Testis (tissue), 5 donors: ENCODE measurements at places on chromosomes 16 and 17. TPM values are rescaled to one million over a fixed set of nuclear protein-coding genes. Genes with fewer than 3 reads are reported as not detected.

SLC16A11 gene
- polyA plus RNA-seq: 3.0 TPM

DNA sequence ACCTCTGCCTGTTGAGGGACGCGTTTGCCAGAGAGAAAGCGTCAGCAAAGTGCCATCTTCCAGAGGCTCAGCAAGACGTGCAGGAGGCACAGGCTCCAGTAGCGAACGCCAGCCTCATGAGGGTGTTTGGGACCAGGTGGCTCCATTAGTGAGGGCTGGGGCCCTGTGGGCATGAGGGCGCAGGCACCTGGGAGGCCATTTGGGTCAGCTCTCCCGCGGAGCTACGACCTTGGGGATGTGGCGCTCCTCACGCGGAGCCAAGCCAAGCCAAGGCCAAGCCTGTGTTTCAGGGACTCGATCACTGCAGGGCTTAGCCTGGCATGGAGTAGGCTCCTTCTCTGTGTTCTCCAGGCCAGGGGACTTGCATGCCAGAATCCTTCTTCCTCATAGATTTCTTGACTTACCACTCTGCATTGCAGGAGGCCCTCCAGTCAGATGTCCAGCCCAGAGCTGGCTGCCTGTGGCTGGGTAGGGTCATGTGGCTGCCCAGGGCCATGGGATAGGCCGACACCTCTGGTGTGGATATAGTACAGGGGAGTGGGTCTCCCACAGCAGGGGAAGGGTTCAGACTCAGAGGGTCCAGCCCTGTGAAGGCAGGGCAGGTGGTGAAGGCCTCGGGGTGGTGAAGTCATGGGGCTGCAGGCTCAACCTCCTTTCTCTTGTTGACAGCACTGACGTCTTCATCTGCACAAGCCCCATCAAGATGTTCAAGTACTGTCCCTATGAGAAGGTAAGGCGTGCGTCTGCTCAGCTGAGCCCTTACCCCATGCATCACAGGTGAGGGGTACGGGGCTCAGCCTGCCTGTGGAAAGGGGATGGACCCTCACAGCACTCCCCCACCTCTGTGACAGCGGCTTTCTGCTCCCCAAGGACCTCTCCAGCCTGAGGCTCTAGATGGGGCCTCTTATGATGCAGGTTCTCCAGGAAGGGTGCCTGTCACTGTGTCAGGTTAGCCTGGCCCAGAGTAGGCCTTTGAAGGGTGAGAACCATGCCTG lies 19.6 kb downstream of the NT5M start:
- no peaks in the 10 kb centered on the region for H3K36me3 ChIP-seq
- no peaks in the 10 kb centered on the region for H3K27me3 ChIP-seq
- no peak overlapping the region for H3K4me3 ChIP-seq
- no peak for DNase-seq

- H3K27ac ChIP-seq: no peak overlapping the region
- H3K27me3 ChIP-seq: no peaks in the 10 kb centered on the region
- peaks cover 5% of the 10 kb centered on the region for H3K4me1 ChIP-seq
- DNase-seq: no peak
- no peak overlapping the region for H3K4me3 ChIP-seq
Measured at GRCh38 chr17:3866276-3866675, 20.2 kb upstream of the NCBP3 start.

DNA sequence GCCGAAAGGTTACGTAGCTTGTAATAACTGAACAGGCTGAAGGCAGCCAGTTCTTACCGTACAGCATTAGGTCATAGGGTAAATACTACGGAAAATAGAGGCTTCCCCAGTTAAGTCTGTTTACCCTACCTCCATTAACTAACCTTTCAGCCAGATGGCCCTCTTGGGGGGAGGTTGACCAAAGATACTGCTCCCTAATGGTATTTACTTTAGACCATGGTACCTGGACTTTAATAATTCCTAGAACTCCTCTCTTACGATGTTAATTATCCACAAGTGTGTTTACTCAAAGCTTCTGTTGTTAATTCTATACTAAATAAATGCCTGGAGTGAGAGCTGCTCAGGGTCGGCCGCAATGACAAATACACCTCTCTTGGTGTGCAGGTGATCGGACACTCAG lies 9.8 kb upstream of the ADAT1 start:
- no peaks in the 10 kb centered on the region for H3K4me1 ChIP-seq
- DNase-seq: no peak
- no peaks in the 10 kb centered on the region for H3K27me3 ChIP-seq
- no peak overlapping the region for H3K27ac ChIP-seq
- H3K4me3 ChIP-seq: no peak overlapping the region
- no peaks in the 10 kb centered on the region for H3K36me3 ChIP-seq

DNA sequence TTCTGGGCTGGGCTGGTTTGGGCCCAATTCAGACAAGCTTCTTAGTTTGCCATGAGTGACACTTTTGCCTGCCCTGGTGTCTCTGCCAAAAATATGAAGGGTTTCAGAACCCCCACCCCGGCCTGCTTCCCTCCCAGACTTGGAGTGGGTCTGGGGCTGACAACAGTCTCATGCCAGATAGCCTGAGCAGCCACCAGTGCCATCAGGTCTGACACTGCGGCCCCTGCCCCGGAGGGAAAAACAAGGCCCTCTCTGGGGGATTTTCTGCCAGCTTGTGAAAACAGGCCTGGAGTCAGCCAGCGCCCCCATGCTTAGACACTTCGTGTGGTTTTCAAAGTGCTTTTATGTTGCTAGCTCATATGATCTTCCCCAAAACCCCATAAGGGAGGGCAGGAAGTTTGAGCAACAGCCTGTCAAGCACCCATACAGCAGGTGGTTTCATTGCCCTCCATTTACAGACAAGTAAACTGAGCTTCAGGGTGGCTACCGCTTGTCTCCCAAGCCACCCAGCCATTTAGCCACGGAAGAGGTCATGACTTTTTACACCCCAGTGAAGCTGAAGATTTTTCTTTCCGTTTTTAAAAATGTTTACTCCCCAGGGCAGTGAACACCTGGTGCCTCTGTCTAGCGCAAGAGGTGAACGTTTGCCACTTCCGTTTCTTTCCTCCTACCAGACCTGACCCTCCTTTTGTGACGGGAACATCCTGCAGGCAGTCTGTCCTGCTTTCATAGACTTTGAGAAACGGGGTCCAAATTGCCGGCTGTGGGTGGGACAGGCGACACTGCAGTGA lies 300.6 kb downstream of the SEC14L1 start:
- no peak for DNase-seq
- H3K4me1 ChIP-seq: peaks cover 71% of the 10 kb centered on the region
- H3K27ac ChIP-seq: peak overlapping the region; percentile 30
- no peaks in the 10 kb centered on the region for H3K27me3 ChIP-seq
- H3K36me3 ChIP-seq: no peaks in the 10 kb centered on the region

GRCh38 chr16:17412221-17412620 lies 58.5 kb downstream of the XYLT1 start:
- H3K27me3 ChIP-seq: no peaks in the 10 kb centered on the region
- peaks cover 13% of the 10 kb centered on the region for H3K4me1 ChIP-seq
- no peak overlapping the region for H3K4me3 ChIP-seq
- no peaks in the 10 kb centered on the region for H3K36me3 ChIP-seq

DNA sequence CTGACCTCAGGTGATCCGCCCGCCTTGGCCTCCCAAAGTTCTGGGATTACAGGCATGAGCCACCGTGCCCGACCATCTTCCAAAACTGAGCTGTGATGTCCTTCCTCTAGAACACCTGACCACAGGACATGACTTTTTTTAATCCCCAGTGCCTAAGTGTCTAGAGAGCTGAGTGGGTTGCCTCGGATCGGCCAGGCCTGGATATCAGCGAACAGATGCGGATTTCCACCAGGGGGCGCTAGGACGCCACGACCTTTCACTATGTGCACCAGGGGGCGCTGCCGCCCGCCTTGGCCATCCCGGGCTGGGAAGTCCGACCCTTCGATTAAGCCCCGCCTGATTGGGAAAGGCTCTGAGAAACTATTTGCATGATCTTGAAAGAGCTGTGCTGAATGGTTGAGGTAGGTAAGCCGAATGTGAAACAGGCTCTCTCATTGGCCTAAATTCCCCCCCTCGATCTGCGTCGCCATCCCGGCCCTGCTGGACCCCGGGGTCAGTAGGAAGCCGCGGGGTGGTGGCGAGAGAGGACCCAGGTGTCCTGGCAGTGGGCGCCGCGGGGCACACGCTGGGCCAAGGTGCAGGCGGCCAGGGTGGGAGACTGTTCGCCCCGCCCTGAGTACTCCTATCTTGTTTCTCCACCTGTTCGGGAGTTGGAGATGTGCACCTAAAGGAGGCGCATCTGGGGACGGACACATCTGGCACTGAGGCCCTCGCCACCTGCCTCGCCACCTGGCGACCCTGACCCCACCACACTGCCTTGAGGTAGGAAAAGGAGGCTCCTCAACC lies at the start of gene ACBD4:
TSS of gene ACBD4 (plus strand) at position 496 of the 786 bp plus-strand sequence. CDS start 458 bp downstream, outside the sequence.
- DNase-seq: peak; percentile 98
- H3K27ac ChIP-seq: peak within 1 kb of the TSS; percentile 14
- peak within 1 kb of the TSS; percentile 44 for H3K4me3 ChIP-seq
- H3K36me3 ChIP-seq: no peaks in the 10 kb centered on the region
- peaks cover 21% of the 10 kb centered on the region for H3K4me1 ChIP-seq

- H3K4me1 ChIP-seq: peaks cover 42% of the 10 kb centered on the region
- peak; percentile 99 for DNase-seq
- H3K36me3 ChIP-seq: no peaks in the 10 kb centered on the region
- peak overlapping the region; percentile 99 for H3K4me3 ChIP-seq
- peak overlapping the region; percentile 99 for H3K27ac ChIP-seq
Measured at GRCh38 chr17:8153957-8154607, 1.9 kb upstream of the PER1 start.

DNA sequence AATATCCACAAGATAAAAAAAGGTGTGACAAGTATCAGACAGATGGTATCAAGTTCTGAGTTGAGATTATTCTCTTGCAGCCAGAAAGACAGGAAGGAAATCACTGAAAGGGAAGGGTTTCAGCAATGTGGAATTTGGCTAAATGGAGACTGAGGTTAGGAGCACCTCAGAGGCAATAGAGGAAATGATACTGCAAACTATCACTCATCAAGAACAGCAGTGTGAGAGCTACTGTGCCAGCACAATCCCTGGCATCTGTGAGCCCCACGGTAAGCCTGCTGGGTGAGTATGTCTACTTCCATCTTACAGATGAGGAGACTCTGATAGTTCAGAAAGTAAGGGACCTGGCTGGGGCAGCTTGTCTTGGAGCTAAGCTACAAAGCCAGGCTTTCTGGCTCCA lies 162.0 kb downstream of the SALL1 start:
- no peak overlapping the region for H3K4me3 ChIP-seq
- no peaks in the 10 kb centered on the region for H3K27me3 ChIP-seq
- no peak overlapping the region for H3K27ac ChIP-seq
- H3K4me1 ChIP-seq: no peaks in the 10 kb centered on the region

GRCh38 chr16:81600275-81600674 lies 155.7 kb downstream of the CMIP start:
- no peak overlapping the region for H3K4me3 ChIP-seq
- DNase-seq: no peak
- no peaks in the 10 kb centered on the region for H3K27me3 ChIP-seq
- H3K27ac ChIP-seq: no peak overlapping the region
- no peaks in the 10 kb centered on the region for H3K36me3 ChIP-seq

GRCh38 chr17:27322690-27323508 lies 29.0 kb downstream of the WSB1 start:
- no peak overlapping the region for H3K27ac ChIP-seq
- H3K36me3 ChIP-seq: no peaks in the 10 kb centered on the region
- no peak for DNase-seq
- no peak overlapping the region for H3K4me3 ChIP-seq
- no peaks in the 10 kb centered on the region for H3K27me3 ChIP-seq

- no peaks in the 10 kb centered on the region for H3K27me3 ChIP-seq
- no peak overlapping the region for H3K4me3 ChIP-seq
- DNase-seq: no peak
- no peak overlapping the region for H3K27ac ChIP-seq
- H3K36me3 ChIP-seq: no peaks in the 10 kb centered on the region
- H3K4me1 ChIP-seq: no peaks in the 10 kb centered on the region
Measured at GRCh38 chr16:55171241-55171640, 152.8 kb upstream of the IRX6 start.
